ENCODE measurements at places on chromosomes 5 and 9.
A peak's percentile ranks its signal among the peaks of the same experiment; 100 is the strongest.

- no peak for DNase-seq
These were observed 936.6 kb downstream of the NR2F1-AS1 start for GRCh38 chr5:92644266-92644886.

GRCh38 chr5:159936686-159937329, 20.5 kb downstream of the ADRA1B start:
- DNase-seq, result no peak

GRCh38 chr5:83281658-83282057, 189.9 kb upstream of the VCAN start:
- no peak for DNase-seq

GRCh38 chr5:82365026-82365425, 86.9 kb upstream of the RPS23 start:
- DNase-seq, result no peak

GRCh38 chr9:126698251-126698650, 84.5 kb downstream of the LMX1B start:
- no peak for DNase-seq

GRCh38 chr5:180607861-180608571, 16.7 kb upstream of the SCGB3A1 start:
- DNase-seq, result no peak

GRCh38 chr9:33458444-33458843, 11.1 kb upstream of the AQP3 start:
- DNase-seq, result no peak

GRCh38 chr5:116788851-116789403, 214.3 kb upstream of the SEMA6A start:
- DNase-seq, result no peak

GRCh38 chr9:81989700-81990099, 1.1 kb downstream of the SPATA31D1 start:
- DNase-seq, result no peak

- no peak for DNase-seq
These were observed 29.7 kb downstream of the SLC28A3 start for GRCh38 chr9:84310883-84311282.

DNA sequence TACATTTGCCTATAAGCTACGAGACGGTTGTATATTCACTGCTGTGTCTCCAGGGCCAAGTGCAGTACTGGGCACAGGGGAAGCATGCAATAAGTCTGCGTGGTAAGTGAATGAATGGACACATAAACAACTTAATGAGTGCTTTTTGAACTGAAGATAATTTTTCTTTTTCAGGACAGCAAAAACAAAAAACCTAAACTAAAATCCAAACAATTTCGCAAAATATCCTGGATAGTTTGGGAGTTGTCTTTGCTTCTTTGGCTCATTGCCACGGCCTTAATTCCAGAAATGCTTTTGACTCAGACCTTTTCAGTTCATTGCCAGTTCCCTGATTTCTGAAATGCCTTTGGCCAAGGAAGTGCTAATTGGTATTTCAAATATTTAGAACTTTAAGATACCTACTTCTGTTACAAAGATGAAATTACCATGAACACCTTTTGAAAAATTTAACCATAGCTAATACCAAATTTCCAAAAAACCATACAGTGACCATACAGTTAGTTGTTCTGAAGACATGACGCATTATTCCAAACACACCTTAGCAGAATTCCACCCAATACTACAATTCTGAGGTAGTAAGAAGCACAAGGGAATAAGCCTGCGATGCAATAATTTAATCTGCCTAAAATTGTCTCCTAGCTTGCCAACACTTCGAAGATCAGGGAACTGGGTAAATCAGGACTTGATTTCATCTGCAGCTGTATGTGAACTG, 42.8 kb downstream of the TEK start:
- DNase-seq, result no peak

GRCh38 chr9:129962889-129963703, 79.9 kb downstream of the FNBP1 start:
- peak; percentile 36 for DNase-seq

- DNase-seq, result no peak
These were observed 367.9 kb upstream of the GRAMD2B start for GRCh38 chr5:126055348-126055729.

- no peak for DNase-seq
These were observed 554.0 kb downstream of the BNC2 start for GRCh38 chr9:16316456-16316855.

GRCh38 chr9:69319324-69320025, 5.5 kb upstream of the ENTREP1 start:
- no peak for DNase-seq

GRCh38 chr9:72506615-72507014, 14.8 kb upstream of the TMC1 start:
- DNase-seq, result no peak

DNA sequence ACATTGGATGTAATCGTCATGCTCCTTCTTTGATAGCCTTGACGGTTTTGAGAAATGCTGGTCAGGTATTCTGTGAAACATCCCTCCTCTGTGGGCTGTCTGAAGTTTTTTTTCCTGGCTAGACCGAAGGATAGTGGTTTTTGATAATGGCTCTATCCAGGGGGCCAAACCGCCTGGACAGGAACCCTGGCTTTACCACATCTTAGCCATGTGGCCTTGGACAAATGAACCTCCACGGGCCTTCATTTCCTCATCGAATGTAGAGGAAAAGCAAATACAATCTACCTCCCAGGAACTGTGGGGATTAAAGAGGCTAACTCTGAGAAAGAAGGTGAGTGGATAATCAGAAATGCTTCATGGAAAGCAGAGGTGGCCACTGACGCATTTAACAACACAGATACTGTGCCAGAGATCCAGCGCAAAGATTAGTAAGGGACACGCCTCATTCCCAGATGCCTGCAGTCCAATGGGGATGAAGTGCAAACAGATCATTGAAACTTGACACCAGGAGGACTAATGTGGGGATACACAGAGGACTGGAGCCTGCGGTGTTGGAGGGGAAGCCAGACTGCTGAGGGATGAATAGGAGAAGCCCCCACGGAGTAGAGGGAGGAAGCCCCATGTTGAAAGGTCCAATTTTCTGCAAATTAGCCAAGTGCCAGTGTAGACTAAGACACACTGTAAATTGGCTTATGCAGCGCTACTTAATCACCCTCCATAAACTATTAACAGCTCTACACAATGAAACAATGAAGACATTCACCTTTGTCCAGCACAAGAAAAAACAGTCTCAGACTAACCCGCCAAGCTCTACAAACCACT, 41.6 kb downstream of the MYO10 start:
- no peak for DNase-seq

GRCh38 chr5:154196955-154197652, 6.6 kb downstream of the GALNT10 start:
- DNase-seq, result peak; percentile 27

DNA sequence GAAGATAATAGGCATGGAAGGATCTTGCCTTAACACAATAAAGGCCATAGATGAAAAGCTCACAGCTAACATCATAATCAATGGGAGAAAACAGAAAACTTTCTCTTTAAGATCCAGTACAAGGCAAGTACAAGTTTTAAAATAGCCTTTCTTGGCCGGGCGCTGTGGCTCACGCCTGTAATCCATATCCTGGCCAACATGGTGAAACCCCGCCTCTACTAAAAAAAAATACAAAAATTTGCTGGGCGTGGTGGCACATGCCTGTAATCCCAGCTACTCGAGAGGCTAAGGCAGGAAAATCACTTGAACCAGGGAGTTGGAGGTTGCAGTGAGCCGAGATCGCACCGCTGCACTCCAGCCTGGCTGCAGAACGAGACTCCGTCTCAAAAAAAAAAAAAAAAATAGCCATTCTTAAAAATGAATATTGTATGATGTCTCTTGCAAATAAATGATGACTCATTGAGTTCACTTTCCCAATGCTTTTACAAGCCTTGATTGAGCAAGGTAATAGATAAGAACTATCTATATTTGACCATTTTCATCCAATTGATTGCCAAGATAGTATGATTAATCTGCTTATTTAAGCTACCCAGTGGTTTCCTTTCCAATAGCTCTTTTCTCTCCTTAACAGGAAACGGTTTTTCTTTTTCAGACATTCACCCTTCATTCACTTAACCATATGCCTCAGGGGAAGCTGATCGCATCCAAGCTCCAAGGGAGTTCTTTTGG, 15.8 kb downstream of the CCDC152 start:
- no peak for DNase-seq

GRCh38 chr5:163509291-163509951, 4.0 kb downstream of the MAT2B start:
- no peak for DNase-seq

- no peak for DNase-seq
These were observed 35.0 kb upstream of the ARAP3 start for GRCh38 chr5:141717043-141717442.

GRCh38 chr9:95783426-95783975, 92.0 kb upstream of the ERCC6L2 start:
- no peak for DNase-seq

- no peak for DNase-seq
These were observed 946 bp downstream of the ADCY2 start for GRCh38 chr5:7396713-7397454.

DNA sequence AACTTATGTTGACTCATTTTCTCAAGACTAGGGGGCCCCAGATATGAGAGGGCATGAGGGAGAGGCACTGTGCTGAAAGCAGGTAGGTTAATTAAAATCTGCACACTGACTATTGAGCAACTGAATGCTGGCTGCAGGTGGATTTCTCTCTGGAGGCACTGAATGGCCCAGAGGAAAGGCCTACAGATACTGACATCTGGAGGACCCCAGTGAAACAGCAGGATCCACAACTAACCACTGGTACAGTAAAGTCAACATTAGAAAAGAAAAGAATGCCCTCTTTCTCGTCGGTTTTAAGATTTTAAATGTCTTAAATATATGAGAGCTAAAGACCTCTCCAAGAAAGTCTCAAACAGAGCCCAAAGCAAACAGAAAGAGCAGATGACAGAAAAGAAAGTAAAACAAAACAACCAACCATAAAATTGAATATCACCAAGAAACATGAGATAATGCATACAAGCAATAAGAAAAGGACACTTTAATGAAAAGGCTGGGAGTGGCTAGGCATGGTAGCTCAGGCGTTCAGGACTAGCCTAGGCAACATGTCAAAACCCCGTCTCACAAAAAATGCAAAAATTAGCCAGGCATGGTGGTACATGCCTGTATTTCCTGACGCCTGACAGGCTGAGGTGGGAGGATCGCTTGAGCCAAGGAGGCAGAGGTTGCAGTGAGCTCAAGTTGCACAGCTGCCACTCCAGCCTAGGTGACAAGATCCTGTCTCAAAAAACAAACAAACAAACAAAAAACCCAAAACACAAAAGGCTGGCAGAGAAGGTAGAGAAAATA, 43.3 kb downstream of the PUM3 start:
- DNase-seq, result no peak

DNA sequence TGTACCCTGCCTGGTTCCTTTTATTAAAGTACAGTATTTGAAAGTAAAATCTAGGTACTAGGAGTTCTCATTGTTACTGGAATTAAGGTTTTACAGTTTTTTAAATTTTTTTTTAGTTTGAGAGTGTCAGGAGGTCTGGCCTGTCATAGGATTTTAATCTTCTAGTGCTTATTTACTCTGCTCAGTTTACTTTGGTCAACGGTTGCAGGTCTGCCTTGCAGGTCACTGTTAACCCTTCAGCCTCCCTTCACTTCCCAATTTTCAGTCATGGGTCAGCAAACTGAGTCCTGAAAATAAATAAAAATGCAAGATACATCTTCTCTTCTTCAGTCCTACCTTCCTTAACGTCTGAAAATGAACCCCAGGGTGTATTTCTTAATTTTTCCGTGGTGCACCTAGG, 18.8 kb upstream of the PTBP3 start:
- no peak for DNase-seq

DNA sequence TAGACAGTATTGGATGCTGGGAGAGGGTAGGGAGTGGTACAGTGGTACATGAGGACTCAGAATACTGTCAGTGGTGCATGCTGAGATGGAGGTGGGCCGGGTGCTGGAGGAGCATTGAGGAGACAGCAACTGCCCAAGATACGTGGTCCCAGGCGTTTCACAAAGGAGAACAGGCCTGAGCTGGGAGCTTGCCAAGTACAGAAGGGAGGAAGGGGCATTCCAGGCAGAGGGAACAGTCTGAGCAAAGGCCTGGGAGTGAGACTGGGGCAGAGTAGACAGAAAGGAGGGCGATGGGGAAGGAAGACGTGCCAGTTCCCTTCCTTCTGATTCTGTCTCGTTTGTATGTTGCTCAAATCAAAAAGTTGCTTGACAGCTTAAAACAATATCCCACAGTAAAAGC, 15.2 kb downstream of the GALNT12 start:
- DNase-seq, result no peak

DNA sequence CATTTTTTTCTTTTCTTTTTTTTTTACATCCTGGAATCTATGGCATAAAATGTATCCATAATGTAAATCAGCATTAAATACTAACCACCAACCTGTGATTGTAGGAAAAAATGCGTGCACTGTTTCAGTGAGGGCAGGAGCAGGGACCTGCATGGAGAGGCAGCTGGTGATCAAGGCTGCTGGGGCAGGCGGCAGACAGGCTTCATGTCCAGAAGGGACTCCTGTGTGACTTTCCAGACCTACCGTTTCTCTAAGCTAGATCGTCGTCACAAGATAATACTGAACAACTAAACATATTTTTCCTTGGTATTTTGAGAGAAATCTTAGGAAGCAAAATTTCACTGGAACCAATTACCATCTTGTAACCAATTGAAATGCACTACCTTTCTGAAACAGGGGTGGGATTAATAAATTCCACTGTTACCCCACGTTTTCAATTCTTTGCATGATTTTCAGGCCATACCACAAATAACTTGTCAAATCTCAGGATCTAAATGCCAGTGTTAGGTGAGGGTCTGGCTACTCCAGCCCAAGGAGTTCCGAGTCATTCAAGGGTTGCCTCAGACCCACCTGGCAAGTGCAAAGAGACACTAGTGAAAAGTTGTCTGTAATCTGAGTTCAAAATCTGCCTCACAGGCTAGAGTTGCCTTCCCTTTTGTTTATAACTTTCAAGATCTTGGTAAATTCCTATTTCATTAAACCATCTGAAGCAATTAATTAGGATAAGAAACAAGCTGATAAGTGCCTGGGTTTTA, 198.2 kb downstream of the SEMA5A start:
- no peak for DNase-seq

DNA sequence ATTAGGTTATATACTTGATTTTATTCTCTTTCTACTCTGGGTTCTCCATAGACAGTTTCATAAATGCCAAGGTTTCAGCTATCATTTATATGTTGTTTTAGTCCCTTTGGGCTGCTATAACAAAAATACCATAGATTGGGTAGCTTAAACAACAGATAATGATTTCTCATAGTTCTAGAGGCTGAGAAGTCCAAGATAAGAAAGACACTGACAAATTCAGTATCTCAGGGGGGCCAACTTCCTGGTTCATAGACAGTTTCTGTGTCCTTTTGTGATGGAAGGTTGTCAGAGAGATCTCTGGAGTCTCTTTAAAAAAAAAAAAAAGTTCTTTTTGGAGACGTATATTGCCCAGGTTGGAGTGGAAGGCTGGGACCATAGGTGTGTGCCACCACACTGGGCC, 113.3 kb downstream of the SCAMP1 start:
- no peak for DNase-seq

All from BE2C (cell line).